Cerebellum (tissue), 4 donors: ENCODE measurements at places on chromosomes 6 and 20. TPM values are rescaled to one million over a fixed set of nuclear protein-coding genes. Genes with fewer than 3 reads are reported as not detected.

Gene GABRR1
- 0.09 TPM for total RNA-seq

Gene TAAR1
- total RNA-seq, result not detected

Gene CDH22
- total RNA-seq, result 3.1 TPM

DNA sequence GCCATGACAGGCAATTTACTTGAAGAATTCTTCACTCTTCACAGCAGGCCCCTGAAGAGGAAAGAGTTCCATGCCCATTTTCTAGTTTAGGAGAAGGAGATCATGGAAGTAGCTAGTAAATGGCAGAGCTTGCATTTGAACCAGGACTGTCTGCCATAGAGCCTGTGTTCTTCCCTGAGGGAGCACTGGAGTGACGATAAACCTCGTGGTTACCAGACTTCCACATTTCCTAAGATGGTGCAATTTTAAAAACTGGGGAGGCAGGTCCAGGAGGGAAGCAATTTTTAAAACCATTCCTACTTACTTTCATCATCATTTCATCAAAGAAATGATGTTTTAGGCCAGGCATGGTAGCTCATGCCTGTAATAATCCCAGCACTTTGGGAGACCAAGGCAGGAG is 36.8 kb downstream of the STK35 start:
- DNase-seq, result no peak

DNA sequence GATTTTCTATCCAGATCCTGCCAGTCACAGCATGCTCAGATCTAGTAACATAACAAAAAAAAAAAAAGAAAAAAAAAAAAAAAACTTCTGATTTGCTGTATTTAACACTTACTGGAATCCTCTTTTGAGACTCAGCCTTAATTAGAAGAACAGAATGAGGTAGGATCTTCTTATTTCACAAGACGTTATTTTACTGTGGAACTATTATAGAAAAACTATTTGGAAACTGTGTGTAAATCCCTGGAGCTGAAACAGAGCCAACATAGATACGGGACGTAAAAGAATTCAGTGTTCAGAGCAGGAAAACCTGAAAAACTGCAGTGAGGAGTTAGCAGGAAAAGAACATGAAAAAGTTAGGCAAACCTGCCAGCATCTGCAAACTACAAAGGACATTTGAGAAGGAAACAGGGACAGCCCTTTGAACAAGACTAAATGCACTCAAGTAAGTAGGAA is 3.4 kb upstream of the ZNF217 start:
- no peak for DNase-seq

GRCh38 chr20:57893366-57893999 is 183.7 kb upstream of the PMEPA1 start:
- DNase-seq, result no peak
